HFFc6 (cell line): ENCODE measurements at places on chromosomes 7 and 10. TPM values are rescaled to one million over a fixed set of nuclear protein-coding genes. Genes with fewer than 3 reads are reported as not detected.

SPDYE6 gene
- total RNA-seq: not detected in 3 replicates

DOCK1 gene
- total RNA-seq: 50.6 and 53.4 TPM in 2 replicates

HOXA9 gene
- 26.7 to 38.4 TPM (median 36.4 TPM) in 3 replicates for total RNA-seq

PRSS2 gene
- total RNA-seq: not detected in 2 replicates

PLOD3 gene
- 134 to 179 TPM (median 147 TPM) in 3 replicates for total RNA-seq

DRGX gene
- 0.10 to 0.28 TPM (median 0.24 TPM) in 3 replicates for total RNA-seq

SORCS3 gene
- total RNA-seq: not detected in 3 replicates

CD36 gene
- total RNA-seq: 1.6 to 3.6 TPM (median 2.1 TPM) in 3 replicates

EPHB6 gene
- total RNA-seq: 0.19 to 0.37 TPM (median 0.27 TPM) in 3 replicates

CALHM3 gene
- total RNA-seq: 0.12 to 0.18 TPM in 2 of 3 replicates, not detected in the other

GRCh38 chr10:98673171-98673782 lies 226.5 kb upstream of the HPS1 start:
- no peak overlapping the region for H3K4me3 ChIP-seq
- DNase-seq: peak; percentile 70
- H3K36me3 ChIP-seq: no peaks in the 10 kb centered on the region
- H3K27me3 ChIP-seq: no peaks in the 10 kb centered on the region
- H3K4me1 ChIP-seq: peaks cover 7% of the 10 kb centered on the region; the same call in 1 of the 2 replicates

DNA sequence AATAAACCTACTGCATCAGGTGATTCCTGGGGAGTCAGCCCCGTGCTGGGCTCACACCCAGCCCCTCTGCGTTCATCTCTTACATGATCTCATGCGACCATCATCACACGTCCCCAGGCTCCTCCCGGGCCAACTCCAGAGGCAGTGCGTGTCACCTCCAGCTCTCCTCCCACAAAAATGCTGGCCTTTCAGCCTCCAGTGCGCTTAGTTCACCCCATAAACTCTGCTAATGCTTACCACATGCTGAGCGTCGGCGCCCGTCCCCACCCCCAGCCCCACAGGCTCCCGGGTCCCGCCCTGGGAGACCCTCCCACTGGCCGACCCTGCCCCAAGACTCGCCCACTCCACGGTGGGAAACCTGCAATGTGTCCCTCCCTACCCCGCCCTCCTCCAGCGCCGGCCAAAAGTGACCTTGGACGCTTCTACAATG lies 816 bp upstream of the SDK1 start:
- H3K36me3 ChIP-seq: no peaks in the 10 kb centered on the region
- no peak overlapping the region for H3K4me3 ChIP-seq
- peaks cover 5% of the 10 kb centered on the region; the same call in 1 of the 2 replicates for H3K27me3 ChIP-seq
- H3K4me1 ChIP-seq: no peaks in the 10 kb centered on the region

DNA sequence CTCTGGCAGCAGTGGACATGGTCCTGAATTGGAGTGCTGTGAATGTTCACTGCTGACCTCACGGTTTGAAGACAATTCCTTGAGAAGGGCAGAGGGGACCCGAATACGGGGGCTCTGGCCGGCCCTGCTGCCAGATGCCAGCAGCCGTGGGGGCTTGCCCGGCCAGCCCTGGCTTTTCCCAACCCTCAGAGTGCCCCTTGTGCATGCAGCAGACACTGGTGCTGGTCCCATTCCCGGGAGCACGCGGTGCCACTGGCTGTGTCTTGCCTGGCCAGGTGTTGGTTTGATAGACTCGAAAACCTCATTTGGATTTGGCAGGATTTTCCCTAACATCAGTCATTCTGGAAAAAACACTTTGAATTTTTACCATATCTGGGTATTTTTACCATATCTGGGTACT lies 49.1 kb downstream of the LHPP start:
- H3K27ac ChIP-seq: no peak overlapping the region
- H3K4me3 ChIP-seq: no peak overlapping the region
- no peaks in the 10 kb centered on the region for H3K4me1 ChIP-seq

DNA sequence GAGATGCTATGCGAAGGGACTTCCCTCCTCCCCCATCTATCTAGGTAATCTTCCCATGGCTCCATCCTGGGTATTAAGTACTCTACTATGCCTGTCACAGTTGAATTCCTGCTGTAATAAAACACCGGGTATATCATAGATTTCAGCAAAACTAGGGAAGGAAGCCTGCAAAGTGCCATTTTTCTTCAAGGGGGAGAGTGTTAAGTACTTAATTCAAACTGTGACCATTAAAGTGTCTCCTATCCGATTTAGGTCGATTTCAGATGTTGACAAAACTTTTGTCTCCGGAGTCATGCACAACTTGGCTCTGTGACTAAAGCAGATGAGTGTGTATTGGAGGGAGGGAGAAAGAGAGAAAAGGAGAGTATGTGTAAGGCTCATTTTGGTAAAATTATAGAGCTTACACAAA lies 4.6 kb downstream of the HOXA4 start:
- H3K4me3 ChIP-seq: no peak overlapping the region
- DNase-seq: no peak
- peaks cover 20% of the 10 kb centered on the region for H3K27me3 ChIP-seq

DNA sequence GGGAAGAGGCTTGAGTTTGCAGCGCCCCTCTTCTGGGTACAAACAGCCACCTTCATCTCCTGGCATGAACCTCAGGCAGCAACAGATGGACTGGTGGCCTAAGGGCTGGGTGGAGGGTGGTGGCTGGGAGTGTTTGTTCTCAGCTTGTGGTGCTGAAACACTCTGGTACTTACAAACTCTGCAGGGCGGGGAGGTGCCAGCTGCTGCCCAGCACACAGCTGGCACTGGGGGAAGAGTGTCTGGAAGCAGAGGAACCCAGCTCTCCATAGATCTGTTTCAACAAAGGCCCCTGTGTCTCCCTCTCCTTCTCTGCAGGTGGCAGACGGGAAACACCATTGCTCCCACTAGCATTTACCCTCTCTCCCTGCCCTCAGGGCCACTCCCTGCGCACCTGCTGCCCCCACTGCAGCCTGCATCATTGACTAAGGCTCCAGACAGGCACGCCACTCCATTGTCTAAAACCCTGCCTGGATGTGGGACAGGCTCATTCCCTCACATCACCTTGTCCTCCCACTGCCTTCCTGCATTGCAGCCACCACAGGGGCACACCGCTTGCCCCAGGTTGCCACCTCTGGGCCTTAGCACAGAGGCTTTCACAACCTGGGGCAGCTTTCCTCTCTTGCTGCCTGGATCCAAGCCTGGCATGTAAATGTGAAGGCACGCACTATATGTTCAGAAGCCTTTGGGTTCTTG lies 6.5 kb downstream of the ARHGAP22 start:
- H3K27ac ChIP-seq: peak overlapping the region; percentile 65
- DNase-seq: no peak
- no peak overlapping the region for H3K4me3 ChIP-seq
- peaks cover 2% of the 10 kb centered on the region; the same call in 1 of the 2 replicates for H3K27me3 ChIP-seq

DNA sequence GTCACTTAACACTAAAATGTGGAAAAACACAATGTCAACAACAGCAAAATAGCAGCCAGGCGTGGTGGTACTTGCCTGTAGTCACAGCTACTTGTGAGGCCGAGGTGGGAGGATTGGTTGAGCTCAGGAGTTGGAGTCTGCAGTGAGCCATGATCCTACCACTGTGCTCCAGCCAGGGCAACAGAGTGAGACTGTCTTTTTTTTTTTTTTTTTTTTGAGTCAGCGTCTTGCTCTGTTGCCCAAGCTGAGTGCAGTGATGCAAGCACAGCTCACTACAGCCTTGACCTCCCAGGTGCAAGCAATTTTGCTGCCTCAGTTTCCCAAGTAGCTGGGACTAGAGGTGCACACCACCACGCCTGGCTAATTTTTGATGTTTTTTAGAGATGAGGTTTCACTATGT lies 6.1 kb downstream of the KCTD7 start:
- DNase-seq: no peak
- H3K27ac ChIP-seq: no peak overlapping the region; the same call in 1 of the 2 replicates
- peaks cover 2% of the 10 kb centered on the region; the same call in 1 of the 2 replicates for H3K27me3 ChIP-seq
- H3K4me3 ChIP-seq: no peak overlapping the region

DNA sequence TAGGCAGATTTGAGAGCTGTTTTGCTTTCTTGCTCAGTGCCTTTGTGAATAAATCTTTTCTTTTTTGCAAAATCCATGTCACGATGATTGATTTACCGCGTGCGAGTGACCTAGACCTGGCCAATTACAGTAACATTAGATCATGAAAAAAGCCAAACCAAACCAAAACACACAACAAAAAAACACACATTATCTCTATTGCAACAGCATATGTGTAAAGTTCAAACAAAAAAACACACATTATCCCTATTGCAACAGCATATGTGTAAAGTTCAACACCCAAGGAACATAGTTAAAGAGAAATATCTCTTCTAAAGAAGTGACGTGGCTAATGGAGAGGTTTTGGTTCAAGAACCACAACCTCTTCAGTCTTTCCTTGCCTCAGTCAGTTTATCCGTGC lies 342.6 kb upstream of the NRG3 start:
- DNase-seq: no peak
- no peaks in the 10 kb centered on the region for H3K4me1 ChIP-seq
- no peak overlapping the region for H3K4me3 ChIP-seq
- no peaks in the 10 kb centered on the region; the same call in 1 of the 2 replicates for H3K27me3 ChIP-seq
- no peak overlapping the region for H3K27ac ChIP-seq

GRCh38 chr7:7812112-7812511 lies 93.7 kb upstream of the RPA3 start:
- H3K36me3 ChIP-seq: no peaks in the 10 kb centered on the region
- no peak overlapping the region for H3K4me3 ChIP-seq
- DNase-seq: no peak
- no peaks in the 10 kb centered on the region for H3K4me1 ChIP-seq
- H3K27me3 ChIP-seq: no peaks in the 10 kb centered on the region
- no peak overlapping the region for H3K27ac ChIP-seq

- no peaks in the 10 kb centered on the region for H3K36me3 ChIP-seq
- no peaks in the 10 kb centered on the region for H3K4me1 ChIP-seq
- no peak for DNase-seq
- no peak overlapping the region for H3K27ac ChIP-seq
These were observed 108.2 kb upstream of the NFE2L3 start for GRCh38 chr7:26043801-26044200.

- H3K27me3 ChIP-seq: no peaks in the 10 kb centered on the region; the same call in 1 of the 2 replicates
- no peaks in the 10 kb centered on the region for H3K36me3 ChIP-seq
- no peak overlapping the region for H3K4me3 ChIP-seq
- no peak overlapping the region for H3K27ac ChIP-seq
These were observed 407.1 kb upstream of the MGMT start for GRCh38 chr10:129059977-129060376.

DNA sequence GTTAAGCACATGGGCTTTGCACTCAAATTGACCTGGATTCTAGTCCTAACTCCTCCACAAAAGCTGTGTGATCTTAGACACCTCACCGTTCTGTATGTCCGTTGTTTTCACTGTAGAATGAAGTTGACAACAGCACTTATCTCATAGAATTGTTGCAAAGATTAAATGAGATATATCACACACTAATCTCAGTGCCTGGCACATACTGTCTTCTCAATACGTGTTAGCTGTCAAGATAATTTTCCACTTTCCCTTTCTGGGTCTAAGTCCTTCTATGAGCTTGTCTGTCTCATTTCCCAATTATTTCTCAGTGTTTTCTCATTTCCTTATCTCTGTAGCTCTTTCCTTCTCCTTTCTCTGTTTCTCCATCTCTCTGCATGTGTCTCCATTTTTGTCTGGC lies 296.6 kb downstream of the KCNMA1 start:
- H3K27me3 ChIP-seq: no peaks in the 10 kb centered on the region
- no peak overlapping the region for H3K27ac ChIP-seq
- no peak overlapping the region for H3K4me3 ChIP-seq
- peaks cover 9% of the 10 kb centered on the region for H3K4me1 ChIP-seq
- no peak for DNase-seq
- H3K36me3 ChIP-seq: peaks cover 35% of the 10 kb centered on the region

GRCh38 chr10:63464402-63465292 lies 1.1 kb downstream of the JMJD1C start:
- H3K36me3 ChIP-seq: peaks cover 9% of the 10 kb centered on the region; the same call in 1 of the 2 replicates
- H3K4me3 ChIP-seq: peak overlapping the region; percentile 98
- no peaks in the 10 kb centered on the region for H3K27me3 ChIP-seq

DNA sequence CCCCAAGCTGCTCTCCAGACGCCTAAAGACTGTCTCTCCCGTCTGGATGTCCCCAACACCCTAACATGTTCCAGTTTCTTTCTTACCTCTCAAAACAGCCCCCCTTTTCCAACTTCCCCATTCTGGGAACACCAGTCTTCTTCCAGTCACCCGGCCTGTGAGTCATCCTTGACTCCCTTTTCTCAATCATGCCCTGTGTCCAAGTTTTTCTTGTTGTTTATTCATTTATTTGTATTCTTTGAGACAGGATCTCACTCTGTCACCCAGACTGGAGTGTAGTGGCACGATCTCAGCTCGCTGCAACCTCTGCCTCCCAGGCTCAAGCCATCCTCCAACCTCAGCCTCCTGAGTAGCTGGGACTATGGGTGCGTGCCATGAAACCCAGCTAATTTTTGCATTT lies 15.6 kb downstream of the SNX10 start:
- no peak overlapping the region for H3K27ac ChIP-seq
- DNase-seq: no peak
- peaks cover 12% of the 10 kb centered on the region for H3K27me3 ChIP-seq
- no peaks in the 10 kb centered on the region for H3K36me3 ChIP-seq
- H3K4me3 ChIP-seq: no peak overlapping the region

- no peaks in the 10 kb centered on the region for H3K36me3 ChIP-seq
- no peaks in the 10 kb centered on the region for H3K4me1 ChIP-seq
- DNase-seq: no peak
- no peak overlapping the region for H3K4me3 ChIP-seq
These were observed 40.9 kb downstream of the ZNF777 start for GRCh38 chr7:149420006-149420405.

DNA sequence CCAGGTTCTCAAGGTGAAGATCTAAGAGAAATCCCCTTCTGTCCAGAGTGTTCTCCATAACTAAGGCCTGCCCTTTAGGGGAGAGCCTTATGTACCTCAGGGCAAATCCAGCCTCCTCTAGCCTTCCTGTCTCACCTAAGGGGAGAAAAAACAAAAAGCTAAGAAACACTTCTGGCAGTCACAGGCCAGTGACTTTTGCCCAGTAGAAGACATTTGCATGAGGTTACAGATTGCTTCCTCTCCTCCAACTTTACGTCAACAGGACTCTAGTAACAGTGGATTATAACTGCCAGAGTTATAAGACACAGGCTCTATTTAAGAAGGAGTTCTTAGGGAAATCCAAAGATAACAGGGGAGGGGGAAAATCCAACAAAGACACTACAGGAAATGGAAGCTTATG lies 15.9 kb upstream of the FAM241B start:
- no peak overlapping the region for H3K27ac ChIP-seq
- no peaks in the 10 kb centered on the region for H3K4me1 ChIP-seq
- no peaks in the 10 kb centered on the region; the same call in 1 of the 2 replicates for H3K36me3 ChIP-seq
- no peak overlapping the region for H3K4me3 ChIP-seq
- peaks cover 21% of the 10 kb centered on the region for H3K27me3 ChIP-seq
- DNase-seq: no peak

DNA sequence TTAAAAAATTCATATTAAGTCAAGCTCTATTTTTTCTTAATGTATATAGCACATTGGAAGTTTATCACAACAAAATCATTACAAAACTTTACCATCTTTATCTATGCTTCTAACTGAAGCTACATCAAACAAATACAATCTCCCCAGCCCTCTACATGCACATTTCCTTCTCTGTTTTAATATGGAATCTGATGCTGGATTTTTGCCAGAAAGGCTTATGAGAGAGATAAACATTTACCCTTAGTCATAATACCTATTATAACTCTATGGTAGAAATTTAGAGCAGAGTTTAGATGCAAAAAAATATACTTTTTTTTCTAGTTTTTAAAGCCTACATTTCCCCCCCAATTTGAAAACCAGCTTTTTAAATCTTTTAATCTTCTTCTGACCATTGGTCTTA lies 1198.6 kb downstream of the GATA3 start:
- no peak overlapping the region for H3K27ac ChIP-seq
- H3K36me3 ChIP-seq: peaks cover 5% of the 10 kb centered on the region
- H3K4me3 ChIP-seq: no peak overlapping the region

- peaks cover 2% of the 10 kb centered on the region; the same call in 1 of the 2 replicates for H3K27me3 ChIP-seq
- H3K27ac ChIP-seq: no peak overlapping the region
- peak; percentile 54 for DNase-seq
- H3K4me1 ChIP-seq: peaks cover 12% of the 10 kb centered on the region
- peaks cover 3% of the 10 kb centered on the region; the same call in 1 of the 2 replicates for H3K36me3 ChIP-seq
These were observed 14.0 kb downstream of the DNAJB12 start for GRCh38 chr10:72340510-72341261.
